Stomach (tissue), 19 donors: ENCODE measurements at places on chromosomes 5 and 9. TPM values are rescaled to one million over a fixed set of nuclear protein-coding genes. Genes with fewer than 3 reads are reported as not detected.
A peak's percentile ranks its signal among the peaks of the same experiment; 100 is the strongest.

- H3K27me3 ChIP-seq, result no peaks in the 10 kb centered on the region
- H3K27ac ChIP-seq, result peak overlapping the region; percentile 19
- H3K36me3 ChIP-seq, result no peaks in the 10 kb centered on the region
- H3K4me1 ChIP-seq, result peaks cover 65% of the 10 kb centered on the region
- no peak for DNase-seq
- H3K4me3 ChIP-seq, result no peak overlapping the region
These were observed 36.2 kb downstream of the NFIB start for GRCh38 chr9:14277761-14278160.

- peaks cover 9% of the 10 kb centered on the region for H3K4me1 ChIP-seq
- DNase-seq, result no peak
- no peak overlapping the region for H3K27ac ChIP-seq
- H3K36me3 ChIP-seq, result no peaks in the 10 kb centered on the region
- no peaks in the 10 kb centered on the region for H3K27me3 ChIP-seq
These were observed 28.3 kb downstream of the ADAMTS2 start for GRCh38 chr5:179316982-179317381.

DNA sequence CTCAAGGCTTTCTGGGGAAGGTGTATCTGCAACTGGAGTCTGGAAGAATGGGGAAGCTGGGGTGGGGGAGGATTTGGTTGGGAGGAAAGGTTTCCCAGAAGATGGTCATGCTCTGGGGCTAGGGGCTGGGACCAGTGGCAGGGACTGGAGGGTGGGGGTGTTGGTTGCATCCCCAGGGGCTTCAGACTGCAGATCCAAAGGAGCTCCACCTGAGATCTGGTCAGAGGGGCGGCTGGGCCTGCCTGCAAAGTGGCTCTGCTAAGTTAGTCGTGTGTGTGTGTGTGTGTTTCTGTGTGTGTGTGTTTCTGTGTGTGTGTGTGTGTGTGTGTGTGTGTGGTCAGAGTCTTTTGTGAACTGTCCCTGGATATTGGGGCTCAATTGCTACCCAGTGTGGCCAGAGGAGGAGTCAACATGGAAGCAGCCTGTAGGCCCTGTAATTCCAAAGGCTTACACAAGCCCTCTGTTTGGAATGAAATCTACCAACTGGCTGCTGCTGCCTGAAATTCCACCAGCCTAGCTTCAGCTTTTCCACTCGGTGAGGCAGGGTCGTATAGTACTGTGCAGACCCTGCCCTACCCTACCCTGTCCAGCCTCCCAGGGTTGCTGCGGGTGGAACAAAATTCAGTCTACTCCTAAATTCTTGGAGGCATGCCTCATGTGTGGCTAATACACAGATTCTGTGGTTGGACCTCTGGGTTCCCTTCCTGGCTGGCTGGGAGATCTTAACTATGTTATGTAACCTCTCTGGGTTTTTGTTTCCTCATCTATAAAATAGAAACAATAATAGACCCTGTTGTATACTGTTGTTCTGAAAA lies 12.5 kb upstream of the SYNPO start:
- no peaks in the 10 kb centered on the region for H3K36me3 ChIP-seq
- H3K27me3 ChIP-seq, result no peaks in the 10 kb centered on the region
- H3K4me3 ChIP-seq, result no peak overlapping the region
- DNase-seq, result no peak

DNA sequence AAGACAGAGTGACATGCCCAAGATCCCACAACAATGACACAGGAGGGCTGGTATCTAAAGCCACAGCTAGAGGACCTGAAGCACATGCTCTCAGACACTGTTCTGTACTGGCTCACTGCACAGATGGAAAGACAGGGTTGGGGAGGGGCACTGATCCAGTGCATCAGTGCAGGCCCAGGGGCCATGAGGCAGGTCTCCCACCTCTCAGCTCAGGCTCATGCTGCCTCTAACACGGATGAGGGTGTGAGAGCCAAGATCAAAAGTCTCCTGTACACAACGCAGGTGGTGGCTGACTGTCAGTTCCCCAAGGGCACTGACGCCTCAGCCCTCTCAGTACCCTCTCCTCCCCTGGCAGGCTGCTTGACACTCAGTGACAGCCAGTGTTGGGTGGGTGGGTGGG lies 10.9 kb downstream of the RAPGEF1 start:
- no peaks in the 10 kb centered on the region for H3K27me3 ChIP-seq
- H3K4me1 ChIP-seq, result peaks cover 57% of the 10 kb centered on the region
- H3K4me3 ChIP-seq, result no peak overlapping the region
- no peaks in the 10 kb centered on the region for H3K36me3 ChIP-seq

DNA sequence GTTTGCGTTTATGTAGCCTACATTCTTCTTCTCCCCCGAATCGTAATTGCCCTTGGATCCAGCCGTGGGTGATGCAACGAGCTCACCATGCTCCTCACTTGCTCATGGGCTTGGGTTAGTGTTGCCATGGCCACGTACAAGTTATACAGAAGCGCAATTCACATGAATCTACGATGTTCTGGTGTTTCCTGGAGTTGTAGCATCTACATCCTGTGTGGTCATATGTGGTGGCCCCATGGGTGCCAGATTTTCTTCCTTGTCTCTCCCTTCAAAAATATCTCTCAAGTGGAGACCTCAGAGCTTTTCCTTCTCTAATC lies 115.3 kb downstream of the TLE4 start:
- H3K27ac ChIP-seq, result no peak overlapping the region
- no peaks in the 10 kb centered on the region for H3K27me3 ChIP-seq
- no peak overlapping the region for H3K4me3 ChIP-seq
- H3K4me1 ChIP-seq, result peaks cover 32% of the 10 kb centered on the region
- DNase-seq, result no peak

DNA sequence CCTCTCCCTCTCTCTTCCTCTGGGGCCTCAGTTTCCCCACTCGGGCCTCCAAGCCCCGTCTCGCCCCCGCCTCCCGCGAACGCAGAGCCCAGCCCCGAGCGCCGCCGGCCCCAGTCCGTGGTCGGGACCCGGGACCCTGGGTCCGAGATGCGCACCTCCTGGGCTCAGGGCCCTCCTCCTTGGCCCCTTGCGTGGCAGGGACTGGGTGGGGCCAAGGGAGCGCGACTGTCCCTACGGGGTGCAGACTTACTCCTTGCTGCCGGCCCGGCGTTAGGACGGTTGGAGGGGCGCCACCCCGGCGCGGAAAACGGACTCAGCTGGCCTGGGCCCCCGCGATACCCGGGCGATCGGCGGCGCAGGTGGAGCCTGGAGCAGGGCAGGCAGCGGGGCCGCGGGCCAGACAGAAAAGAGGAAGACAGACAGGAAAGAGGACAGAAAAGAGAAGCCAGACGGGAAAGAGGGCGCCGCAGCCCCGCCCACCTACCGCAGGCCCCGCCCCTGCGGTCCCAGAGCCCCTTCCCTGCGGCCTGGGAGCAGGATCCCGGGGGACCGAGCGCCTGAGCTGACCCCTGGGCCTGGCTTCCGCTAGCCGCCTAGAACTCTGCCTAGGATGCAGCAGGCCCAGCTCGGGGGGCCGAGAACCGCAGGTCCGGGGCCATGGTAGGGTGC lies at the start of gene GBGT1:
GBGT1 (minus strand) TSS at position 411 of the 669 bp plus-strand sequence. CDS start 1,502 bp downstream, outside the sequence.
- H3K4me1 ChIP-seq, result peaks cover 49% of the 10 kb centered on the region
- DNase-seq, result peak; percentile 78
- peak within 1 kb of the TSS; percentile 73 for H3K4me3 ChIP-seq
- H3K27ac ChIP-seq, result peak within 1 kb of the TSS; percentile 82
- H3K27me3 ChIP-seq, result no peaks in the 10 kb centered on the region

The PANK3 gene
- 7.8 TPM for polyA plus RNA-seq

The MARVELD2 gene
- 3.8 TPM for polyA plus RNA-seq
